Stimulated activated CD4-positive, alpha-beta T cell treated with anti-CD3 and anti-CD28 coated beads, Interleukin-1b, Interleukin-23, amount 100 ng/mL, for 24 hours (primary cell): ENCODE measurements at places on chromosomes 1 and 21.

DNA sequence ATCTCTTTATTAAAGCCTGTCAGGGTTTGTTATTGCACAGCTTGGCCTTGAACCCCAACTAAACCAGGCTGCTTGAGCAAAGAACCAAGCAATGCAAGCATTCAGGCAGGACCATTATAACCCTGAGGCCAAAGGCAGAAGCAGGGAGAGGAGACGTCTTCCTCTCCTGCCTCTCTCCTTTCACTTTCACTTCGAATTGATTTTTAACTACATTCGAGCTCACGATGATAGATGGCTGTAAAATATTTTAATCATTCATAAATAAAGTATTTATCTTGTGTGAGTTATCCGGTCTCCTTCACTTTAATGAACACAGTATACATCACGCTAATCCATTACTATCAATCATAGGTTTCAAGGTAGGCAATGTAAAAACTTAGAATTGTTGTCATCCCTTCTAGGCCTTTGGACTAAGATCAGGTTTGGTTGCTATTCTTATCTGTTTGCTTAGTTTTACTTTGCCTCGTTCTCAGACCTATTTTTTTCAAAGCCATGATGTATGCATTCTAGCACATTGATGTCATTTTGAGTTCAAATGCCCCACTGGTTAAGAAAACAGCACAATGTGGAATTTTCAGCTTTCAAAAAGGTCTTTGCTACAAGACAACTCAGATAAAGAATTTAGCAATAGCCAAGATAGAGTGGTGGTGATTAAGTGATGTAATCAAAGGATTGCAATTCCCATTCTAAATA is 480.2 kb upstream of the RUNX1 start:
- no peak for DNase-seq

DNA sequence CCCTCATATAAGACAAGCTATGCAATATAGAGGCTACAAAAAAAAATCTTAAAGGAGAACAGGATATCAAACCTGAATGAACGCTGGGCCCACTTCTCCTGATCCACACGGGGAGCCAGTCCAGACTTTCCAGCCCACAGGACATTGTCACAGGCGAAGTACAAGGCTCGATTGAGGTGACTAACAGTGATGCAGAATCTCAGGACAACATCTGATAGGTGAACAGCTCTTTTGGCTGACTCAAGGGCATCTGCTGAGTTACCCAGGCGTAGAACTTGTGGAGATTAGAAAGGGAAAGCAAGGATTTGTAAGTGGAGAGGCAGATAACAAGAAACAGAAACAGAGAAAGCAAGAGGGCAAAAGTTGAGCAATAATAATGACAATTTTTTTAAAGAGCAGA is 1.8 kb downstream of the PEX11B start:
- DNase-seq, result no peak

DNA sequence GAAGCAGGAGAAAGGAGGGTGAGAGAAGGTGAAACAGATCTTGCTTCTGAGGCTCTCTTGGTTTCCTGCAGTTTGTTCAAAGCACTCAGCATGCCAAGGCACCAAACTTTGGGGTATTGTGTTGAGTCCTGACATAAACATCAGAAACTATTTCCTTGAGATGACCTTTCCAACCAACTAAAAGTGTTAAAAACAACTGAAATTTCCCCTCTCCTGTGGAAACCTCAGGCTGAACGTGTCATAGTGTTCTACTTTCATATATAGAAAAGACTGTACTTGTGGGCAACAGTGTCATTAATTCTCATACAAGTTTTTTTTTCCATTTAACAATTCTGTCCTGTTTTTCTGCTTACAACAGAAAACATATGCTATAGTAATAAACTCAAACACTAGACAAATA is 6.3 kb upstream of the LYST start:
- DNase-seq, result no peak

GRCh38 chr1:37636435-37636834 is 1.7 kb upstream of the RSPO1 start:
- DNase-seq, result no peak

DNA sequence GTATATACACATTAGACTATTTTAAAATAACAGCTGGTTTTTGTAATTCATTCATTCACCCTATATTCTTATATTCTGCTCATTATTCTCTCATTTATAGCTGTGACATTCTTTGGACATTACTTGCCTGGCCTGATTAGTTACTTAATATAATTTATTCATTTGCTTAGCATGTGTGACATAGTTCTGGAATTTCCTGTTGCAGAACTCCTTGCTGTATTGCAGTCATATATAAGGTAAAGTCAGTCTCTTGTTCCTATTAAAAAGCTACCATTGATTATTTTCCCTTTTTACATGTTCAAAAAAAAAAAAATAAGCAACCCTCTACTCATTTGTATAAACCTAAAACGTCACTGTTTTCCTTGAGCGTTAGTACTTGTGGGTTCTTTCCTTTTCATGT is 23.9 kb downstream of the GNAT2 start:
- no peak for DNase-seq

DNA sequence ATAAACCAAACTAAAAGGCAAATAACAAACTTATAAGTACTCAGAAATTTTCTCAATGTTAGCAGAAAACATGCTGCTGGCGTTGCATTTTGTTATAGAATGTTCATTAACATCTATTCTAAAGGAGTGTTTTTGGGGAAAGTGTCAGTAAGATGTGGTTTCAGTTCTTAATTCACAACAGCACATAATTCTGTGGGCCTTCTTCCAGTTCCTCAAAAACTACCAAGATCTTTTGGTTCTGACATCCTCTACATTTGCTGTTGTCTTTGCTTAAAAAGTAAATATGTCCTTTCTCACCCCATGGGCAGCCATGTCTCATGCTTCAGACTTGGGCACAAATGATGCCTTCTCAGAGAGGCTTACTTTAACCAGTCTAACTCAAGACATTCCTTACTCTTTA is 152.5 kb downstream of the CDC7 start:
- no peak for DNase-seq

GRCh38 chr1:78126506-78126905 is 80.7 kb downstream of the GIPC2 start:
- no peak for DNase-seq

DNA sequence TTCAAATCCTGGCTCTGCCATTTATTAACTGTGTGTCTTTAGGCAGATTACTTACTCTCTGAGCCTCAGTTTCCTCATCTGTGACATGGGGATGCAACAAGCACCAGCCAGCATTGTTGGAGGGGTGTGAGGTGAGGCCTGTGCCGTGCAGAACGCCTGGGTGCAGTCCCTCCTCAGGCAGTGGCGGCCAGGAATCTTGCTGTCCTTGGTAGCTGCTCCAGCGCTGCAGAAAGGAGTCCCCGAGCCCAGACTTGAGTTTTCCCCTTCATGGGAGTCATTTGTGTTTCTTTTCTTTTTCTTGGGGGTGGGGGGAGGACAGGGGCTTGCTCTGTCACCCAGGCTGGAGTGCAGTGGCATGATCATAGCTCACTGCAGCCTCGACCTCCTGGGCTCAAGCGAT is 46.6 kb downstream of the DISP3 start:
- DNase-seq, result no peak

GRCh38 chr1:31977385-31978131 is 36.1 kb upstream of the KHDRBS1 start:
- DNase-seq, result no peak

GRCh38 chr1:241918879-241919278 is 38.7 kb upstream of the BECN2 start:
- no peak for DNase-seq

DNA sequence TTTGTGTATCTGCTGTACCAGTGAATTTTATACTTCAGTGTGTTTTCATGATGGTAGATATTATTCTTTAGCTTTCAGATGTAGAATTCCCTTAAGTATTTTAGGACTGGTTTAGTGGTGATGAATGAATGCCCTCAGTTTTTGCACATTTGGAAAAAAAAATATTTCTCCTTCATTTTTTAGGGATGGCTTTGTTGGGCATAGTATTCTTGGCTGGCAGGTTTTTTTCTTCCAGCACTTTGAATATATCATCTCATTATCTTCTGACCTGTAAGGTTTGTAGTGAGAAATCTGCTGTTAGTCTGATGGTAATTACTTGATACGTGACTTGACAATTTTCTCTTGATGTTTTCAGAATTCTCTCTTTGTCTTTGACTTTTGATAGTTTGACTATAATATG is 66.8 kb downstream of the XPR1 start:
- DNase-seq, result no peak

GRCh38 chr1:64092851-64093371 is 110.5 kb upstream of the UBE2U start:
- DNase-seq, result no peak

GRCh38 chr1:223006371-223006770 is 136.7 kb downstream of the TLR5 start:
- no peak for DNase-seq

- DNase-seq, result no peak
Observed at GRCh38 chr1:158002631-158003405, 9.4 kb downstream of the KIRREL1 start.

DNA sequence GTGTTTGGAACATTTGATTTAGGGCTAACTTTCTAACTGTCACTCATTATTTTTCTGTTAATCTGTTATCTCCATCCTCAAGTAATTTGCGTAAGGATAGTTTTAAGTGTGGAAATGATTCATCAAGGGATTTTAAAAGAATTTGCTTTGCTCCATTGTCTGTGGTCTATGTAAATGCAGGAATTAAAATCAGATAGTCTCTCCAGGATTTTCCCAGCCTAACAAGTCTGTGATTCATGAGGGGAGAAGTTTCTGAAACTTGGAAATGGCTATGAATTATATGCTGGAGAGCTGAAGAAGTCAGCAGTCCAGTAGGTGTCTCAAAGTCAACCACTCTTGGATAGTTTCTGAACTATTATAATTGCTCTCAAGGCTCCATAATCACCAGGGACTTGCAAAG is 264.5 kb downstream of the MRPL39 start:
- no peak for DNase-seq

DNA sequence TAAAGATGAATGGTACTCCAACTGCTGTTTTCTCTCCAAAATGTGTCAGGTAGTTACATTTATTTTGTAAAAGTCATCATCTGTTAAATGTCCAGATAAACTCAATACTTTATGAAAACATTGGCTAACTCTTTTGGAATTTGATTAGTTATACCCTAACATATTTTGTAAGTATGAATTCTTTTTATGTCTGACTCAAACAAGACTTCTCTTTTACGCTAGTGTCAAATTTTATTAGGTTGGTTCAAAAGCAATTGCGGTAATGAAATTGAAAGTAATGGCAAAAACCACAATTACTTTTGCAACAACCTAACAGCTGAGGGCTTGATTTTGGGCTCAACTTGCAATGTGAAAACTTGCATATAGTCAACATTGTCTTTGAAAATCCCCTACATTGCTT is 41.0 kb upstream of the USP25 start:
- no peak for DNase-seq

- DNase-seq, result no peak
Observed at GRCh38 chr1:178659789-178660208, 65.2 kb upstream of the RALGPS2 start.

DNA sequence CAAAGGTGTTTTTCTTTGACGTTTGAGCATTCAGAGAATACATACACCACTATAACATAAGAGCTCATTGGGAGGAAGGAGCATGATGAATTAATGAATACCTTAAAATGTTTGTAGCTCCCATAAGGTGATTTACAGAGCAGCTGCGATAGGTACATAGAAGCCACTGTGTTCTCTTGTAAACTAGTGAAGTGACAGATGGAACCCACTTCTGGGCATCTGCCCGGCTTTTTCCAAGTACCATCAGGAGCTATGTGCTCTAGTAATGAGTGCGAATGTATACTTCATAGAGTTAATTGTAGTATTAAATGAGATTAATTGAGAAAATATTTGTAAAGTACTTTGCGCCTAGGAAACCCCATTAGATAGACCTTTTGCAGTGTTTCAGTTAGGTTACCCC is 48.4 kb downstream of the HENMT1 start:
- no peak for DNase-seq

DNA sequence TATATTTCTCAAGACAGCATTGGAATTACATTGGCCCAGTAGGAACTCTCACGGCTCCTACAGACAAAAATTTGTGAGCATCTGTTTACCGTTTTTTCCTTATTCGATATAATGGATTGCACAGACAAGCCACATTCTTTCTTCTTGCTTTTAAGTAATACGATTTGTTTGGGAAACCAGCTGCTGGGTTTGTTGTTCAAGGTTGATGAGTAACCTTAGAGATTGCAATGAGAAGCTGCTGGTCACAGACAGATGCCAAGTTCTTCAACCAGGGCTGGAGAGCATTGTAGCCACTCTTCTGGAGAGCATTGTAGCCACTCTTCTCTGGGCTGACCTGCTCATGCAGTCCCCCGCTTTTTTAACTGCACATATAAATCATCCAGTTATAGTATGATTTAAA is 1.4 kb upstream of the MIA3 start:
- no peak for DNase-seq

- no peak for DNase-seq
Observed at GRCh38 chr1:205587581-205587980, 44.2 kb downstream of the ELK4 start.

DNA sequence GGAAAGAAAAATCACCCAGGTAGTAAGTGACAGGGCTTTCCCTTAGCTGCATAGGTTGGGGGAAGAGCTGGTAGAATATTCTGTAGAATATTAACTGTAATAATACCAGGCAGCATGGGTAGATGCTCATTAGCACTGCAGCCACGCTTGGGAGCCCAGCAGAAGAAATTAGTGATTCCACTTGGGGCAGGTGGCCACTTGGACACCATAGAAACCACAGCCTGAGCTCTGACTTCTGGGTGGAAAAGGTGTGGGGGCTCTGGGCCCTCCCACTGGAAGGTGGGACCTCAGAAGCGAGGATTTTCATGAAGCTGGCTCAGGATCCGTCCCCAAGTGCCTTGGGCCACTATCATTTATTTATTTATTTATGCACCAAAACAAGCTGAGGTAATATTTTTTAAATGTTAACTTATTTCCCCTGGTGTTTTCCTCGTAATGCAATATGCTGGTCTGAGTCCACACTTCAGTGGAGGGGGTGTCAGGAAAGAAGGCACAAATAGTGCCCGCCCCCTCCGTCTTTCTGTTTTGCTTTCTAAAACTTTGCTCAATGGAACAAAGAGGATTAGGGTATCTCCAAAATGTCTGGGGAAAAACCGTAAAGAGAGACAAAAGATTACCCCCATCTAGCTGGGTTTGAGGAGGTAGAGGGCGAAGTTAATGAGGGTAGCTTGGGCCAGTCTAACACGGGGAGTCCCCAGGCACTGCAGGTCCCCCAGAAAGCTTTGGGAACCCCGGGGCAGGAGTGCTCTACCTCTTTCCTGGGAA is 75.2 kb upstream of the GADD45A start:
- DNase-seq, result no peak

DNA sequence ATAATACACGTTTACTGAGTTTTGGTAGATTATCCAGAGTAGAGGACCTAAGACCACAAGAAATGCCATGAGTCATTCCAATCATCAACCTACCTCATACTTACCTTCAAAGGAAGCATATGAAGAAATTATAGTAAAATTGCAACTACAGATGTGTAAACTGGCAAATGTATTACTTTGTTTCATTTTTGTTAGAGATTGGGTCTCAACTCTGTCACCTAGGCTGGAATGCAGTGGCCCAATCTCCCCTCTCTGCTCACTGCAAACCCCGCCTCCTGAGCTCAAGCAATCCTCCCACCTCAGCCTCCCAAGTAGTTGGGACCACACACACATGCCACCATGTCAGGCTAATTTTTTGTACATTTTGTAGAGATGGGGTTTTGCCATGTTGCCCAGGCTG is 5.2 kb downstream of the TMCO1 start:
- no peak for DNase-seq

GRCh38 chr1:38990386-38990737 is 714 bp upstream of the AKIRIN1 start:
- no peak for DNase-seq

GRCh38 chr1:207910591-207911354 is at the start of gene CD34:
Gene CD34, minus strand, starts transcription at chr1:207911125. Its CDS starts 45 bp downstream, at chr1:207911080.
- DNase-seq, result no peak

GRCh38 chr1:204194771-204195170 is 1.5 kb downstream of the KISS1 start:
- DNase-seq, result no peak
